ENCODE measurements at places on chromosomes 1 and 21.

DNA sequence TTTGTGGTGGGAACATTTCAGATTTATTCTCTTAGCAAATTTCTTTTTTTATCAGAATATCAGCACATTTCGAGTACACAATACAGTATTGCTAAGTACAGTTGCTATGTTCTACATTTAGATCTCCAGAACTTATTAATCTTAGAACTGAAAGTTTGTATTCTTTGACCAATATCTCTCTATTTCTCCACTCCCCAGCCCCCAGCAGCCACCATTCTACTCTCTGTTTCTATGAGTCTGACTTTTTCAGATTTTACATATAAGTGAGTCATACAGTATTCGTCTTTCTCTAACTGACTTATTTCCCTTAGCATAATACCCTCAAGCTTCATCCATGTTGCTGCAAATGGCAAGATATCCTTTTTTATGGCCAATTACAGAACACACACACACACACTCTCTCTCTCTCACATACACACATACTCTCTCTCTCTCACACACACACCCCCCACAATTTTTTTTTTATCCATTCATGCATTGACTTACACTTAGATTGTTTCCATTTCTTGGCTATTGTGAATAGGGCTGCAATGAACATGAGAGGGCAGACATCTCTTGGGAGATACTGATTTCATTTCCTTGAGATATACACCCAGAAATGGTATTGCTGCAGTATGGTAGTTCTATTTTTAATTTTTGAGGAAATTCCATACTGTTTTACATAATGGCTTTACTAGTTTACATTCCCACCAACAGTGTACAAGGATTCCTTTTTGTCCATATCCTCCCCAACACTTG is 15.7 kb downstream of the RPTN start:
- no peak for DNase-seq

DNA sequence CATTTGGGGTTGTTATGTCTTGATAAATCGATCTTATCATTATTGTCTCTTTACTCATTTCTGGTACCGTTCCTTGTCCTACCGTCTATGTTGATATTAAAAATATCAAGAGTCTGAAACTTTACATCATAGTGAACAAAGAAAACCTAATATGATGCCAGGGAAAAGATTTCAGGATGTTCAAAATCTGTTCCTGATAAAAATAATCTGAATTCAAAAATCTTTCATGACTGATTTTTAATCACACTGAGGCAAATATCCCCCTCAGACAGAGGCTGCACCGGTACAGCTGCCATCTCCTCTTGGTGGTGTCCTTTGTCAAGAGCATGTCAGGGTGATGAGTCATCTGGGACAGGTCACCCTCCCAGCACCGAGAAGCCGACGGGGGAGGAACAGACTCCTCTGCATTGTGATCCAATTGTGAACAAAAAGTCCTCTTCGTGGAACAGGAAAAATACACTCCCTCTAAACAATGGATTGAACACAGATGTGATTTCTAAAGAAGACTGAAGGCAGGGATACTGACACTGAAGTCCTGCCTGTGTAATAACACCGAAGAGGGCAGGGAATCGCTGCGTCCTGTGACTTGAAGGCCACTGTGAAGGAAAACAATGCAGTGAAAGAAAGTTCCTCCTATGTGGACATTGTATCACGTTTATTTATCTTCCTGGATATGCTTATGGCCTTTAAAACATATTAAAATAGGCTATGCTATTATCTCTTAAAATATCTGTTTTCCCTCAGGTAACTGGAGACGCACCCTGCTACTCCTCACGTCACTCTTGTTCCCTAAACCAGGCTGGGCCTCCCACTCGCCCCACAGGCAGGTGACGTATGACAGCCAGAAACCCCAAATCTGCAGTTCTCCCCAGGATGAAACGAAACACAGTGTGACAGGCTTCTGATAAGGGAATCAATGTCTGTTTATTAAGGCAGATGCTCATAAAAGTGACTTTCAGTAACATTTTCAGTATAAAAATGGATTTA is 4.3 kb upstream of the SPATC1L start:
- DNase-seq: no peak

DNA sequence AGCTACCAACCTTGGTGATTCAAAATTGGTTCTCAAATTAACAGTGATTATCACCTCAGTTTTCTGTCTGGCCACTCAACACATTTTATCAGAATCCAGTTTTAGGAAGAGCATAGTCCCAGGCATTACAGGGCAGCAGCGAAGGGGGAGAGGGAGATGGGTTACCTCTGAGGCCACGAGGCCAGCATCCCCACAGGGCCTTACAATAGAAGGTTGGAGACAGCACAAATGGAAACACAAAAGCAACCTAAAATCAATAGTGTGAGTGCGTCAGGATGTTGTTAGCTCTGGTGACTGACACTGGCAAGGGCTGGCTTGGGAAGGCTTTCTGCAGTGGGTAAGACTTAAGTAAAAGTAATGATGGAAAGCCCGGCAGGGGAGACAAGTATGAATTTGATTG is 79.5 kb downstream of the JAK1 start:
- DNase-seq: no peak

DNA sequence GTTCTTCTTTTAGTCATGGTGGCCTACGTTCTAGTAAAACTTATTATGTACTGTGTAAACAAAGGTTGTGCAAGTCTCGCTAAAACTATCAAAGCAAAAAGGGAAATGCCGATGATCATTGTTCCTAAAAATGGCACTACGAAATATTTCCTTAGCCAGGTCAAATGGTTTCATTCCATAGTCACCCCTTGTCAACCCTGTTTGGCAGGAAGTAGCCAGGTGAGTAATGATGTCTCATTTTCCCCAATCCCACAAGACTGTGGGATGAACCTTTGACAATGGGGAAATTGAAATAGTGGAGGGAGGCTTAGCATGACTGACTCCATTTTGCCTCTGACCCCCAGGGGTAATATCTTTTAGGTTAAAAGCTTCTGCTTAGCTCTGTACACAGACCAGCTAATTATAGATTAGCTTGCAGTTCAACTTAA is 5.6 kb upstream of the REN start:
- DNase-seq: no peak

DNA sequence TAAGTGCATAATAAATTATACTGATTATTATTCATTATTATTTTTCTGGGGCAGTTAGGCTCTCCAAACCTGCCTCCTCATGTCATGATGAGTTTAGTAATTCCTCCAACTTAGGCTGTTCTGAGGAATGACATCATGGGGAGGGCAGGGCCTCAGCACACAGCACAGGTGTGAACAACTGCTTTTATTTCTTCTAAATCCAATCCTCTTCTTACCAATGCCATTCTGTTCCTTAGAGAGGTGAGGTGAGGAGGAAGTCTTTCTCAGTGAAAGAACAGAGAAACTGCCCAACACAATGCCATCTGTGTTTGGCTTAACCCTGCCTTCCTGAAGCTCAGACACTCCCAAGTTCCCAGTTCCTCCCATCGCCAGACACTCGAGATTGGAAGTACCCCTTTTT is 45.4 kb upstream of the WASF2 start:
- DNase-seq: no peak

DNA sequence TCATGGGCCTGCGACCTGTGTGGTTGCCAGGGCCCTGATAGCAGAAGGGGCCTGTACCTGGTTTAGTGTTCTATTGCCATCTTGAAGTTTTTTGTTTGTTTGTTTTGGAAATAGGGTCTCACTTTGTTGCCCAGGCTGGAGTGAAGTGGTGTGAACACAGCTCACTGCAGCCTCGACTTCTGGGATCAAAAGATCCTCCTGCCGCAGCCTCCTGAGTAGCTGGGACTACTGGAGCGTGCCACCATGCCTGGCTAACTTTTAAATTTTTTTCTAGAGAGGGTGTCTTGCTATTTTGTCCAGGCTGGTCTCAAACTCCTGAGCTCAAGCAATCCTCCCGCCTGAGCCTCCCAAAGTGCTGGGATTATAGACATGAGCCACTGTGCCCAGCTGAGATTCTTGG is 72.9 kb downstream of the UBE2T start:
- DNase-seq: no peak

GRCh38 chr1:16082283-16083038 is 9.0 kb upstream of the FAM131C start:
- peak; percentile 74 for DNase-seq

DNA sequence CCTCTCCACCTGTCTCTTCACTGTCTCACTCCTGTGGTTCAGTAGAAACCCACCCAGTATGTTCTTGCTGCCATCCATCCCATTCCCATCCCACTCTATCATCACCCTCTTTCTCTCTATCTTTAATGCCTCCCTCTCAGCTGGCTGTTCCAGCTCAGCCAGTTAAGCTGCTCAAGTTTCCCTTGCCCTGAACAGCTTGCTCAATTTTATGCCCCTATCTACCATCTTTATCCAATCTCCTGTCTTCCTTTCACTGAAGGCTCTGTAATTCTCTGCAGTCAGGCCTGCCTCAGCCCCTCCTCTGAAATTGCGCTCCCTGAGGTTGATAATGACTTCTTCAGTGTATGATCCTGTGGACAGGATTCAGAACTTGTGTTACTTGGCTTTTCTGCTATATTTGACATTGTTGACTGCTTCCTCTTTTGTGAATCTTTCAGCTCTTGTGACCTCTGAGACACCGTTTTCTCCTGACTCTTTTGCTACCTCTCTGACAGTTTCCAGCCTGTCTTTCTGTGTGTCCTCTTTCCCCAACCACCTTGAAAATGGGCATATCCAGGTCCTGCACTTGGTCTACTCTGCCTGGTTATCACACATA is 13.9 kb upstream of the BCAR3 start:
- DNase-seq: no peak

DNA sequence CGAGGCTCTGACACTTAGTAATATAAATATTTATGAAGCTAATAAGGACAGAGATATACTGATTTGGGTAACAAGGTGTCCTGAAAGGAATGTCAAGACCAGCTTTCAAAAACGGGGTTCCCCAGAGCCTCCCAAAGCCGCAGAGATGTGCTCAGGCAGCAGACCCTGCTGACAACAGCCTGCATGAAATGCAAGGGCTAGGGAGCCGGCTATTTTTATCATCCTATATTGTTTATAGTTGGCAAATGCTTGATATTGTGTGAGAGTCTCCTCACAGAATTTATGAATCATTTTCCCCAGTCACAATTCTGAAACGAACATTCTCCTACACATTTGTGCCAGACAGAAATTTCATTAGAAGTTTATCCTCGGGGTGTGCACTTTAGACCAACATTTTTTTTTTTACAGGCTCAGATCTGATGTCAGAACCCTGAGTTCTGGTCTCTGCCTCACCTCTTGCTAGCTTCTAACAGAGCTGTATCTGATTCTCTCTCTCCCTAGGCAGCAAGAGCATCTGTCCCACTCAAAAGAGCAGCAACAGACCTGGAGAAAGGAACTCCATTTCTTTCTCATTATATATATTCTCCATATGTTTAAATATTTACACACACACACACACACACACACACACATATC is 302.3 kb upstream of the PLD5 start:
- DNase-seq: no peak

DNA sequence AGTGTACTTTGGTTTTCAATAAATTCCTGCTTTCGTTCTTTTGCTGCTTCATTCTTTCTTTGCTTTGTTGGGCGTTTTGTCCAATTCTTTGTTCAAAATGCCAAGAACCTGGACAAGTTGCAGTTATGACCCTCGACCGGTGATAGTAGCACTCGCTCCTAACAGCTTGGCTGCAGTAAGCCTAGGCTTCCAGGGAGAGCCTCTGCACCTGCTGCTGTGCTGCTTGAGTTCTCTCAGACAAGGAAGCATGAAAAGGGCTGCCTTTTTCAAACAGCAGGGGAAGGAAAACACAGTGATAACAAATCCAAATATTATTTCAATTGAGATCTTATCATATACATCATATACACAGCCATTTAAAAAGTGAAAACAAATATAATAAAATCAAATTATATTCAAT is 12.8 kb upstream of the RIPK4 start:
- DNase-seq: no peak

GRCh38 chr1:89198081-89198480 is 661 bp downstream of the GBP4 start:
- no peak for DNase-seq

GRCh38 chr1:238438311-238439270 is 547.9 kb upstream of the ZP4 start:
- no peak for DNase-seq

DNA sequence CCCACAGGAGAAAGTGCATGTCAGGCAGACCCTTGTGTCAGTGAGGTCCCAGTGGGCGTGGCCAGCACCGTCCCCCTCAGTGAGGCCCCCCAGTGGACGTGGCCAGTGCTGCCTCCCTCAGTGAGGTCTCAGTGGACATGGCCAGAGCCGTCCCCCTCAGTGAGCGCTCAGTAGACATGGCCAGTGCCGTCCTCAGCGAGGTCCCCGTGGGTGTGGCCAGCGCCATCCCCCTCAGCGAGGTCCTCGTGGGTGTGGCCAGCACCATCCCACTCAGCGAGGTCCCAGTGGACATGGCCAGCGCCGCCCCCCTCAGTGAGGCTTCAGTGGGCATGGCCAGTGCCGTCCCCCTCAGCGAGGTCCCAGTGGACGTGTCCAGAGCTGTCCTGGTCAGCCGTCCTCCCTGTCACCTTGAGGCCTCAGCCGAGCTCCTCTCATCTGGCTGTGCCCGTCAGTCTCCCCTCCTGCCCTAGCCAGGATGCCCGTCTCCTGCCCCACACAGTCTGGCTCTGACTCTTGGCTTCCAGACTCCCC is 35.5 kb downstream of the PDE9A start:
- no peak for DNase-seq

GRCh38 chr1:167121375-167122120 is 27.7 kb downstream of the STYXL2 start:
- DNase-seq: peak; percentile 18

- DNase-seq: no peak
Observed at GRCh38 chr1:70156529-70157120, 48.8 kb downstream of the LRRC40 start.

- DNase-seq: no peak
Observed at GRCh38 chr21:39625211-39625895, 12.6 kb downstream of the B3GALT5 start.

GRCh38 chr21:42971897-42972275 is 2.5 kb upstream of the PKNOX1 start:
- no peak for DNase-seq

DNA sequence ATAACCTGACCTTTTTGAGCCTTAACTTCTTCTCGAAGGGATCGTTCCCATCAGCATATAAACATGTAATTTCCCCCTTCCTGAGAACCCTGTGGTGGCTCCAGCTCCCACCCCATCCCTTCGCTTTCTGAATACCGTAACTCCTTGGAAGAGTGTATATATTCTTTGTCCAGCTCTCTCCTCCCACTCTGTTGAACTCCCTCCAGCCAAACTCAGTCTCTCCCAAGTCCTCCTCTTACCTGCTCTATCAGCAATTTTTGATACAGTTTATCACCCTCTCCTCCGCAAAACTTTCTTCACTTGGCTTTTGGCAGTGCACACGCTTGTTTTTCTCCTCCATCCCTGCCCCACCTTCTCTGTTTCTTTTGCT is 109.9 kb upstream of the SLC25A33 start:
- no peak for DNase-seq

- no peak for DNase-seq
Observed at GRCh38 chr1:112698366-112699310, 8.3 kb downstream of the RHOC start.
